Hematopoietic multipotent progenitor cell treated with erythropoietin and hydrocortisone succinate and interleukin-3 and kit ligand, for 8 days (in vitro differentiated cells): ENCODE measurements at places on chromosomes 11 and 22.

DNA sequence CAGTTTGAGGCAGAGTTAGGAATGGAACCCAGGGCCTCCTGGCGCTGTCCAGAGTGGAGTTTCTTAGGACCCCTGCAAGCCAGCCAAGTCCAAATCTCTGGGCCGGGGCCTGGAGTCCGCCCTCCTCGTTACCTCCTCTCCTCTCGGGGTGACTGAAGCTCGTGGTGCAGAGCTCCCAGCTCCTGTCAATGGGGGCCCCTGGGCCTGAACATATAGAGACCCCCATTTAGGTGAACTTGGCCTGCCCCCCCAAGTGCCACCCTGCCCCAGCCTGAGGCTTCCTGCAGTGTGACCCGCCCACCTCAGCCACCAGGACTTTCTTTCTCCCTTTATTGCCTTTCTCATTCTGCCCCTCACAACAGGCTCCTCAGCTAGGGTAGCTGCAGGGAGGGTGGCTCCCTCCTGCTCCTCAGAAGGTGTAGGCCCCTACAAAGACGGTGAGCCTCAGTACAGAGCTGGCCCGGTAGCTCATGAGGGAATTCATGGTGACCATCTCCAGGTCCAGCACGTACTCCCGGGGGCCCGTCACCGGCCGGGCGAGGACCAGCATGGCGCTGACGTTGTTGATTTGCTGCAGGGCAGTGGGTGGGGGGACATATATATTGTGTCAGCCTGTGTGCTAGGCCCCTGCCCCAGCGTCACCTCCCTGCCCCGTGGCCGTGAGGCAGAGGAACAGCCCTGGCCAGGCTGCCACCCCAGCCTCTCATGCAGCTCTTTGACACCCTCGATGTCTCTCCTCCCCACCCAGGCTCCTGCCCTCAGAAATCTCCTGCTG is 5.9 kb downstream of the EFEMP2 start:
- no peak for DNase-seq

DNA sequence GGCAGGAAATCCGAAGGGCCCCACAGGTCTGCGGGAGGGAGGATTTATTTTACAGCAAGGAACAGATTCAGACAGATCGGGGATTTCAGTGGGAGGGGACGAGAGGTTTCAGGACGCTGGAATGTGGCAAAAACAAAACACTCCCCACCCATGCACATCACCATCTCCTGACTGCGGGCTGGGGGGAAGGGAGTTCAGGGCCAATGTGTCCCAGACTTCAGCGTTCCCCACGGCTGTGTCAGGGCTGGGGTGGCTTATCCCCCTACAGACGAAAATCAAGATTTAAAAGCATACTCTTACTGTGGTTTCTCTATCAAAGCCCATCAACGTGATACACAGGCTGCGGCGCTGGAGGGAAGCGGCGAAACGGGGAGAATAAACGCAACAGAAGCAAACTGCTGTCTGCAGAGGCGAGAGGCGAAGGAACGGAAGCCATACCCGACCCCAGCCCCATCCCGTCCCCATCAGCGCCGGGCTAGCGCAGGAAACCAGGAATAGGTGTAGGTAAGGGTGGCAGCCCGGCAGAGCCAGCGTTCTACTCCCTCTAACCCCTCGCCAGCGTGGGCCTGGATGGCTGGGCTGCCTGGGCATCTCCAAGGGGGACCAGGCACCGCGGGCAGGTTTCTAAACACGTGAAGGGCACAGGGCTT is 2.7 kb downstream of the TENM4 start:
- no peak for DNase-seq

DNA sequence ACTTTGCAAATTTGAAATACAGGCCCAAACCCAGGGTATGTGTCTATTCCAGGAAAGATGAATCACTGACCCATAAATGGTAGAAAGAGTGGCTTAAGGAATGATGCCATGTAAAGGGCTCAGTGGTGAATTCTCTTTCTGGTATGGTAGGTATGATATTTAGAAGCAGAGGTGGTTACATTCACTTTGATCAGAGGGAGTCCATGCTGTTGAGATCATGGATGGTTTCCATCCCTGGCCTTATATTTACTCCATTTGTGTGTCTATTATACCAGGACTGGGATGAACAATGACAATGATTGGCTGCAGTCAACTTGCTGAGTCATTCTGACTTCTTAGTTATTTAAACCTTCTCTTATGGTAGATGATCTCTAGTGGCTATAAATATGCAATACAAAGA is 419.8 kb upstream of the LRRC4C start:
- no peak for DNase-seq

- DNase-seq: no peak
Observed at GRCh38 chr11:113308601-113309000, 5.8 kb upstream of the TTC12 start.

DNA sequence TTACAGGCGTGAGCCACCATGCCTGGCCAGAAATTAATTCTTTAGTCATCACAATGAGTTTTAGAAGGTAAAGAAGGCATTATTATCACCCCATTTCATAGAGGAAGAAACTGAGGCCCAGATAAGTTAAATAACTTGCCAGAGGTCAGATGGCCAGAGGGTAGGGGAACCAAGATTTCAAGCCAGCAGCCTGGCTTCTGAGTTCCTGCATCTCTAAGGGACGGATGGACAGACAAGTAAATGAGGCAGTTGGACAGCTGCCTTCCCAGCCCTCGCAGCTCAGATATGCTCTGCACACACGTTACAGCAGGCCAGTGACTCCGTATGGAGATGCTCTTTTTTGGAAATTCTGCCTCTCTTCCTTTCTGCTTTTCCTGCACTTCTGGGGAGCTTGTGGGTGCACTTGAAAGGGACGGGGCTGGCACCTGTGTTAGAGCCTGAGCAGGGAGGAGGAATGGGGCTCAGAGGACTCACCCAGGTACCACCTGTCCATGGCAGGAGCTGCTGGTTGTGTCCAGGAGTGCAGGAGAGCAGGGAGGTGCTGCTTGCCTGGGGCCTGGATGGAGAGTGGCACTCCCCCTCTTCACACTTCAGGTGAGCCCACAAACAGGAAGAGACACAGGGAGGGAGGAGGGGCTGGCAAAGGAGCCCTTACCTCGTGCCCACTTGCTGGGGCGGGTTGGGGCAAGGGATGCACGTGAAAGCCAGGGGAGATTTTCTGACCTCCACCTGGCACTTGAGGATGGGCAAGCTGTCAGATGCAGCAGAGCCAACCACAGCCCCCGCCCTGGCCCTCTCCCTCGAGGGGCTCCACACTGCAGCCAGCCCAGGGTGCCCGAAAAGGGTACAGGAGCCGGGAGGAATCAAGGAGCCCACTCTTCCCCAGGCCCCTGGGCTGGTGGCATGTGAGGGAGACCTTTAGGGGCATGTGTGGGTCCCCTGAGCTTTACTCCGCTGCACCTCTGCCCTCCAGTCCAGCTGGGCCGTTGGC is 3.3 kb upstream of the FXYD2 start:
- DNase-seq: no peak

GRCh38 chr22:46966495-46966845 is 204.0 kb downstream of the TBC1D22A start:
- no peak for DNase-seq
